ENCODE measurements at places on chromosomes 1 and 21. TPM values are rescaled to one million over a fixed set of nuclear protein-coding genes. Genes with fewer than 3 reads are reported as not detected.

- no peak for DNase-seq
Measured at GRCh38 chr1:54096877-54097240, 43.5 kb downstream of the TCEANC2 start.

Gene PAX7
- total RNA-seq = not detected

DNA sequence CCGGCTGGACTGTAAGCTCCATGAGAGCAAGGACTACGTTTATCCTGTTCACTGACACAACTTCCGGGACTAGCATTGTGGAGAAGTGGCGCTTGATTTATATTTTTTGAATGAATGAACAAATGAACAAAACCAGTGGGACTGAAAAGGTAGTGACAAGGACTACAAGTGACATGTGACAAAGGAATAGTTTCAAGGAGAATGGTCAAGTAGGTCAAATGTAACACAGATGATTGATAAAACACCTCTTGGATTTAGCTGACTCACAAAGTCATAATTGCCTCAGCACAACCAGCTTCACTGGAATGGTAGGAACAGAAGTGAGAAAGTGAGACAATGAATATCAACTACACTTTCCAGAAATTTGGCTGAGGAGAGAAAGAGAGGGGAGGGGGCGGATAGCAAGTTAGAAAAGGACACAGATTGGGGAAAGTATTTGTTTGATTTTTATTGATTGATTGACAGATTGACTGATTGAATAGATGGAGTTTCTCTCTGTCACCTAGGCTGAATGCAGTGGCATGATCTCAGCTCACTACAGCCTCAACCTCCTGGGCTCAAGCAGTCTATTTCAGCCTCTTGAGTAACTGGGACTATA is 14.2 kb downstream of the MTF1 start:
- DNase-seq = no peak

Gene DMRTA2
- total RNA-seq = not detected

Gene TDRD5
- not detected for total RNA-seq

Gene BRINP3
- 0.78 TPM for total RNA-seq

DNA sequence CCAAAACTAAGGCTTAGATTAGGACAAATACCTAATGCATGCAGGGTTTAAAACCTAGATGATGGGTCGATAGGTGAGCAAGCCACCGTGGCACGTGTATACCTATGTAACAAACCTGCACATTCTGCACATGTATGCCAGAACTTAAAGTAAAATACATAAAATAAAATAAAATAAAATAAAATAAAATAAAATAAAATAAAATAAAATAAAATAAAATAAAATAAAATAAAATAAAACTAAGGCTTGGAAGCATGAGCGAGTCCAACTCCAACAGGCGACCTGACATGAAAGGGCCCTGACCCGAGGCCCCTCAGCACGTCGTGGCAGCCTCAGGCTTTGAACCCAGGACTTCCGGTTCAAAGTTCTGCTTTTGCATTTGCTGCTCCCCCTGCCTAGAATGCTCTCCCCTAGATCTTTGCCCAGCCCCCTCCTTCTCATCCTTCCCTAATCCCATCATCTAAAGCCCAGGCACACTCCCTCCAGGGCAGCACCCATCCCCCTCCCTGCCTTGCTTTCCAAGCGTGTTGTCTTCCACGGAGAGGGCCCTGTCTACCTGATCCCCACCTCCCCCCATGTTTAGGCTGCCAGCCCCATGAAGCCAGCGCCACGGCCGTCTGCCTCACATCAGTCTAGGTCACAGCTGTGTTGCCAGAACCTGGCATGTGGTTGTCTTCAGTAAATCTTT is 64.3 kb downstream of the TAS1R2 start:
- no peak for DNase-seq

GRCh38 chr1:151710187-151710840 is 6.3 kb downstream of the CELF3 start:
- DNase-seq = no peak

Data from osteocyte (in vitro differentiated cells).